ENCODE measurements at places on chromosomes 11 and 22. TPM values are rescaled to one million over a fixed set of nuclear protein-coding genes. Genes with fewer than 3 reads are reported as not detected.

The SCGB1D2 gene
- total RNA-seq = not detected

The TMPRSS5 gene
- 0.29 TPM for total RNA-seq

DNA sequence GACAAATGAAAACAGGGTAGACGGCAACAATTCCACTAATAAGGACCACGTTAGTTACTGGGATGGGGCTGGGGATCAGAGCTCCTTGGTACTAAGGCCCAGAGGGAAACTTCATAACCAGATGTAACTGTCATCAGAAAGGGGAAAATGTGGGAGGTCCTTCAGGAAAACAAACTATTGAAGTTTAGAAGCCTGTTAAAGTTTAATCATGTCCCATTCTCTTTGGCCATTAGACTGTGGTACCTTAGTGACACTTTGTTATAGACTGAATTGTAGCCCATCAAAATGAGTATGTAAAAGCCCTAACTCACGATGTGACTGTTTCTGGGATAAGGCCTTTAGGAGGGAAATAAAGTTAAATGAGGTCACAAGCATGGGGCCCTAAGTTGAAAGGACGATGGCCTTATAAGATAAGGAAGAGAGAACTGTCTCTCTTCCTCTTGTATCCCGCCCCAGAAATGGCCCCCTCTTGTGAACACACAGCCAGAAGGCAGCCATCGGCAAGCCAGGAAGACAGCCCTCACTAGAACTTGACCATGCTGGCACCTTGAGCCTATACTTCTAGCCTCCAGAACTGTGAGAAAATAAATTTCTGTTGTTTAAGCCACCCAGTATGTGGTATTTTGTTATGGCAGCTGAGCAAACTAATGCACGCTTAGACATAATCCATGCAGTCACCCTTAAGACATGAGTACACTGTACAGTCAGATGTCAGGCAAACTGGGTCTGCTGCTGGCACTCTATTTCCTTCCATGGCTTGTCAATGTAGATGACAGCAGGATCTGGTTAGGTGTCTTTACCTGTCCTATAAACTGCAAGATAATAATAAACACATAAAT lies 26.9 kb upstream of the USP47 start:
- no peak for DNase-seq

DNA sequence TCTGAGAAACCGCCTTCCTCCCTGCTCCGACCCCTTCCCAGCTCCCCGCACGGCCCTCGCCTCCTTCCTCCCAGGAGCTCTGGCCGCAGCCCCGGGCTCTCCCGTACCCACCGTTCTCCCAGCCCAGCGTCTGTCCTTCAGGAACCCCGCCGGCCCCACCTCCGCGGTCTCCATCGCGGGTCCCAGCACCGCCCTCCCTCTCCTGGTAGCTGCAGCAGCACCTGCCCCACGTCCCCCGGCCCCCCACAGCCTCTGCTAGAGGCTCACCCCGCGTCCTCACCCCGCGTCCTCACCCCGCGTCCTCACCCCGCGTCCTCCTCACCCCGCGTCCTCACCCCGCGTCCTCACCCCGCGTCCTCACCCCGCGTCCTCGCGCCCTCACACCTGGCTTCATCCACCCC lies 85.9 kb downstream of the WNT7B start:
- DNase-seq = no peak

GRCh38 chr11:74783241-74783871 lies 34.7 kb downstream of the RNF169 start:
- DNase-seq = no peak

The ANO3 gene
- total RNA-seq = 1.6 TPM

- no peak for DNase-seq
Measured at GRCh38 chr11:74646954-74647353, 54.6 kb downstream of the POLD3 start.

The OR52E8 gene
- not detected for total RNA-seq

- DNase-seq = no peak
Measured at GRCh38 chr11:76638270-76639197, 32.0 kb downstream of the LRRC32 start.

The OR52R1 gene
- not detected for total RNA-seq

GRCh38 chr11:72789493-72790131 lies 4.2 kb downstream of the STARD10 start:
- DNase-seq = no peak

The GSTT2 gene
- total RNA-seq = not detected

- no peak for DNase-seq
Measured at GRCh38 chr22:47839595-47840227, 1077.3 kb downstream of the TBC1D22A start.

DNA sequence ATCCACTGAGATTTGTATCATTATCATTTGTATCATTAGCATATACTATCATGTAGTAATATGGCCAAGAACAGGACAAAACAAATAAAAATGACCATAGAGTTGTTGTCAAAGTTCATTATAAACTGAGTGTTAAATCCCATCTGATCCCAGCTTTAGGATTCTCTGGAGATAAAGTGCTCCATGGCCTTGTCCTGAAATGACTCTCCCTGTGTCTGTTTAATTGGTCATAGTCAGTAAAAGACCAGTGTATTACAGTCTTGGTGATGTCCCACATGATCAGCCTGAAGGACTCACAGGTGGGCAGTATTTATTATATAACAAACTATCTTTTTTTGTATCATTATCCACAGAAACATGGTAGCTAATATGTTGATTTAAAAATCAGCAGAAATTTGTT lies 361.6 kb downstream of the TMEM135 start:
- DNase-seq = no peak

Measured in uterus (tissue), 4 donors.